HuH-7.5 (cell line): ENCODE measurements at places on chromosomes 5 and 9.

DNA sequence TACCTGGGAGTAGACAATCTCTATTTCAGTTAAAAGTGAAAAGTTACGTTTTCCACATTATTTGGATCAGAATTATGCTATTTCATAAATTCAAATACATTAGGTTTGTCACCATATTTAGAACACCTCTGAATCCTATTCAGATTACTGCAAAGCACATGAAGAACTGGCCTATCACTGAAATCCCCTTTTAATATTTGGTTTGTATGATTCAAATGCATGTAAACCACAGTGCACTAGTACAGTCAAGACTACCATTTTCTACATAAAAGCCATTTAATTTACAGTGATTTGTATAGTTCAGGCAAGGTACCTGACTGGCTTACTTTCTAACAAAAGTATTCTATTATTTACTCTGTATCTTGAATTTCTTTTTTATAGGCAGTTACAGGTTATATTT lies 212.5 kb downstream of the MEF2C start:
- DNase-seq: no peak

DNA sequence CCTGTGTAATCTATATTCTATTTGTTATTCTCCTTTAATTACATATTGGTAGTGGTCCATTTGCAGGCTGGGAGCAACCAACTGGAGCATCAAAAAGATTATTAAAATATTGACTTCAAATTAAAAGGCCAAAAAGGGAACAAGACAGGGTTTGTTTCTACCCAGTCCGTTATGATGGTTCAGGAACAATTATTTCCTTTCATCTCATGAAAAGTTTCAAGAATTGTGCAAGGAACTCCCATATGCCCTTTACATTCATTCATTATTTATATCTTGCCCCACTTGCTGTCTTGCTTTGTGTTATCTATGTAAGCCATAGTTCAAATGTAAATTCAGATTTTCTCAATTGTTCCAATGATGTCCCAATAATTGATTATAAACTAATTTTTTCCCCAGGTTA lies 58.7 kb upstream of the TLE1 start:
- DNase-seq: no peak

GRCh38 chr9:18516514-18516913 lies 42.6 kb downstream of the ADAMTSL1 start:
- no peak for DNase-seq

DNA sequence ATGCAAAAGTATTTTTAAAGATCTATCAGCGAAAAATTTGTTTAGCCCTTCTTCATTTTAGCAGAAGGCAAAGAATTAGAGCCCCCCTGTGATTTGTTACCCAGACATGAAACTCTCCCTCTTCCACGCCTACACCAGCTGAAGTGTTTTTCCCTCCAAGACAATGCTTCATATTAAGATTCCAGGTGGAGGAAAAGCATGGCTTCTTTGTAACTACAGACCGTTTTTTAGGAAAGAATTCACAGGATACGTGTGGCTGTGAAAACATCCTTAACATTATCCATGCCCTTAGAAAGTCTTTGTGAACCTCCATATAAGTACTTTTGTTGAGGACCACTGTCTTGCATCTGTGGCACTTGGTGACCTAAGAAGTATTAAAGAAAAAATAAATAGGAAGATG lies 121.8 kb upstream of the MTAP start:
- DNase-seq: no peak

DNA sequence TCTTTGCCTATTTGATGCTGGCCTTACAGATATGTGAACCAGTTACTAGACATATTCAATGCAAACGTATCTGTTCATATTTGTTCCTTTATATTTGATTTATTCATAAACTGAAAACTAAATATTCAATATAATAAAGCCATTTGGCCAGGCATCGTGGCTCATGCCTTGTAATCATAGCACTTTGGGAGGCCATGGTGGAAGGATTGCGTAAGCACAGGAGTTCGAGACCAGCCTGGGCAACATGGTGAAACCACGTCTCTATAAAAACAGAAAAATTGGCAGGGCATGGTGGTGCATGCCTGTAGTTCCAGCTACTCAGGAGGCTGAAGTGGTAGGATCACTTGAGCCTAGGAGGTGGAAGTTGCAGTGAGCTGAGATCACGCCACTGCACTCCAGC lies 49.2 kb upstream of the CTNNAL1 start:
- DNase-seq: no peak

DNA sequence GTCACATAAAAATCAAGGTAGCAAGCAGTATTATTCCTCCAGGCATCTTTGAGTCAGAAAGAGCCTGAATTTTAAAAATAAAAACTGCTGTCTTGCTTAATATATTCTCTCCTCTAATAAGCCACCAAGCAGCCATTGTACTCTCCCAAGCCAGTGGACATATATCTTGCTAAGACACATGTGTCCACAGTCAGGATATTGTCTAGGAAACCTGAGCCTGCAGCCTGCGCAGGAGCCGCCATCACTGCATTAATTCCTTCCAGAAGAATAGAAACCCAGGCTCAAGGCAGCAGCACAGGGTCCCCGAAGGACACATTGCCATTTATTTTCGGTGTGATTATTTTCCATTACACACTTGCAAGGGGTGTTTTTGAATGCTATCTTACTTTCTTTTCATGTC lies 345.3 kb downstream of the ARHGEF28 start:
- no peak for DNase-seq
